ENCODE measurements at places on chromosomes 7 and 10.
A peak's percentile ranks its signal among the peaks of the same experiment; 100 is the strongest.

DNA sequence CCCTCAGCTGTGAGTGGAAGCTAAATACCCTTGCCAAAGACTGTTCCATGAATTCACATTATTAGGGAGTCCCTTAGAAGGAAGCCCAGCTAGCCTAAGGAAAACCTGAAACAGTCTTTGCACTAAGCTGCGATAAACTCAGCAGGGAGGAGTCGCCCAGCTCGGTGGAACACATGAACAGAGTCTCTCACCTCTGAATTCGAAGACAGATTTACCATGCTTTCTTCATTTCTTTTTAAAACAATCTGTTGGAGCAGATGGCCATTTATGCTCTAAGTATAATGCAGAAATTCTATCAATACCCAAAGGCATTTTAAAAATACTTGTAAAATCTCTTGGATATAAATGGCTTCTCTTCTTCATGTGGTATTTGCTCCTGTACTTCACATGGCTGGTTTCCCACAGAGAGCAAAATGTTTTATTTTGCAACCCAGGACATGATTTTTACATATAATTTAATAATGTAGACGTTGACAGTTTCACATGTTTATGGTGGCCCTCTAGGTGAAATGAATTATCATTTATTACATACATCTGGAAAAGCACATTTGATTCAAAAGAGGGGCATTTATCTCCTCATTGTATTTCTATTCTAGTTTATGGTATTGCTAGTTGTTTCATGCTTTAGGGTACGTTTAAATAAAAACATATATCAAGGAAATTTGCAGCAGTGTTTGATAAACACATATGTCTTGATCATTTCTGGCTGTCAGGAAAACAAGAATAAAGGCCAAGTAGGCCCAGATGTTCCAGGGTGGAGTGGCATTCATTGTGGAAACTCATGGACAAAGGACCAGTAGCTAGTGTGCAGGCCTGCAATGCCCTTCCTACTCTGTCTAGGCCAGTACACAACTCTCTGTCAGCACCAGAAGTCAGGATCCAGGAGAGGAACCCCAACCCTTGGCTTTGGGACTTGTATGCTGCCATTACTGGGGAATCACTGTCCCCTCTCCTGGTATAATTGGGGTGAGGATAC, 52.2 kb downstream of the LRGUK start:
- no peak for DNase-seq

DNA sequence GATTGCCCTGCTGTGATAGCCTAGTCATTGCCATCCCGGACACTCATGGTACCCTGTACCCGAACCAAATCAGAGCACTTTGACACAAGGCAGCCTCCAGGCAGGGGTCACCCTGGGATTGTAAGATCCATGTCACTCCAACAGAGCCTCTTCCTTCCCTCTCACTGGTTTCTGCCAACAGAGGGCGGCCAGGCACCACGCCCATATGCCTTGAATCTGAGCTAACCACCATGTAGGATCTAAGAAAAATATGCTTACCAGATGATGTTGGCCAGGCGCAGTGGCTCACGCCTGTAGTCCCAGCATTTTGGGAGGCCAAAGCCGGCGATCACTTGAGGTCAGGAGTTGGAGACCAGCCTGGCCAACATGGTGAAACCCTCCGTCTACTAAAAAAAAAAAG, 389.2 kb upstream of the KLF6 start:
- no peak for DNase-seq

DNA sequence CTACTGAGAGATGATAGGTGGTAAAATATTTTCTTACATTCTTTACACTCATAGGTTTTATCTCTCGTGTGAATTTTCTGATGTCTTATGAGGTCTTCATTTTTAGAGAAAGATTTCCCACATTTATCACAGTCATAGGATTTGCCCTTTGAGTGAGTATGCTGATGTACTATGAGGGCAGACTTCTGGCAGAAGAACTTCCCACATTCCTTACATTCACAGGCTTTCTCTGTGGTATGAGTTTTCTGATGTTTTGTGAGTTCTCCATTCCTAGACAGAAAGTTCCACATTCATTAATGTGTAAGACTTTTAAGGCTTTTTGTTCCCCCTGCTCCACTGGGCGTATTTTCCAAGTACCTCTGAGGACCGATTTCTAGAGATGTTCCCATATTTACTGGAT, 23.5 kb downstream of the ZNF25 start:
- no peak for DNase-seq

- DNase-seq, result no peak
Observed at GRCh38 chr7:69677054-69677852, 79.0 kb downstream of the AUTS2 start.

- DNase-seq, result no peak
Observed at GRCh38 chr7:142383841-142384492, 126.1 kb upstream of the PRSS58 start.

- DNase-seq, result no peak
Observed at GRCh38 chr7:54917613-54918391, 101.0 kb upstream of the EGFR start.

DNA sequence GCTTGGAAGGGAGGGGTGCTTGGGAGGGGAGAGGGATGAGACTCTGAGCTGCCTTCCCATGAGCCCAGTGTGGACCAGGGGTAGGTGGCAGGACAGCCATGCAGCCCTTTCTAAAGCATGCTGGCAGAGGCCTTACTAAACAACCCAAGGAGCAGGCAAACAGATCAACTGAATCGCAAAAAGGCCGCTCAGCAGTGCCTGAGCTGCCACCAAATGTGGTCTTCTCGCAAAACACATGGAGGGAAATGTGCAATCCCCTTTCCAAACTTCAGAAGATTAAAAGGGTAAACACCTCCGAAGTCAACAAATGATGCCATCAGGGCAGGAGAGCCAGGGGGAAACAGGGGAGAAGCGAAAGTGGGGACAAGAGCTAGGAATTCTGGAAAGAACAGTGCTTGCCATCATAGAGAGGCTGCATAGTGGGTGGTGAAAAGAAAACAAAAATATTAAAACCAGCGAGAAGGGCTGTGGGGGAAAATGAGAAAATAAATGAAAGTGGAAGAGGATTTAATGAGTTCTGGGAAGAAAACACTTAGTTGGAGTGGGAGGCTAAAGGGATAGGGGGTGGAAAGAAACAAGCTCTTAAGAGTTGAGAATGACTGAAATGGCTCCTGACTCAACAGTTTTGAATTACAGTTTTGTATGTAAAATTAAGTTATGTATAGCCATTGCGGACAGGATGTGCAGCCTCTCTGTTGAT, 62.2 kb upstream of the ZNF32 start:
- no peak for DNase-seq

DNA sequence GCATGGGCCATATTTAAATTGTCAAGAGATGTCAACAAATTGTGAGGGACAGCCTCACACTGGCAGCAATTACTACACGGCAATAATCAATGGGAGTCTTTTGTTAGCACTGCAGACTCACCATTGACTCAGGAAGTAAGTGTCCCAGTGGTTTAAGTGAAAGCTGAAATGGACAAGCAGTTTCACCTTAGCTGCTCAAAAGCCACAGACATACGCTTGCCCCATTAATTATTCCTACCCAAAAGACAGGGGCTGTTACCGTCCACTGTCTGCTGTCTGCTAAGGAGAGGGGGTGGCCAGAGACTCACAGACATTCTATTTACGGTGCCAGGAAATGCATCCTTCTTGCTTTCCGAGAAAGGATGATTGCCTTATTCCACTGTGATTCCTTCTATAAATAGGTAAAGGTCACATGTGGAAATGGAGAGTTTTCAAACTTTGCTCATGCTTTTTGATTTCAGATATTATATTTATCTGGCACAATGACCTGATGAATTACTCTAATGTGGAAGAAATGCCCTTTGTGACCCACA, 309.7 kb upstream of the NFE2L3 start:
- no peak for DNase-seq

GRCh38 chr10:27312854-27313253, 72.3 kb upstream of the ACBD5 start:
- DNase-seq, result no peak

DNA sequence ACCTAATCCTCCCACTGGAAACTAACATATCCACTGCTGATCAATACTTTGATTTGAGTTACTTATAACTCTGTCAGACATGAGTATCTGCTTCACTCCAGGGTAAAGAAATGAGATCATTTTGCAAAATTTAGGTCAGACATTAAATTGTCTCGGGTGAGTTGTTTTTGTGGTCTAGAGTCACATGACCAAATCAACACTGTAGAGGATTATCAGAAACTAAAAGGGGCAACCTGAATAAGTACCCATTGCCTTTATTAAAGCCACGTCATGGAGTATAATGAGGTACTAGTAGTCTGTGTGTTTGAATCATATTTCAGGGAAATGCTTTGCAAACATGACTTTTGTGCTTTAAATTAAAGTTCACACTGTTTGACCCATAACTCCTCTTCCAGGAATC, 107.7 kb upstream of the ADO start:
- no peak for DNase-seq

- peak; percentile 85 for DNase-seq
Observed at GRCh38 chr10:100286051-100287033, at the start of gene BLOC1S2. Gene BLOC1S2 (minus strand): TSS chr10:100286680. CDS start chr10:100286659, 21 bp downstream.

- DNase-seq, result no peak
Observed at GRCh38 chr7:47392241-47392759, 189.6 kb downstream of the TNS3 start.

DNA sequence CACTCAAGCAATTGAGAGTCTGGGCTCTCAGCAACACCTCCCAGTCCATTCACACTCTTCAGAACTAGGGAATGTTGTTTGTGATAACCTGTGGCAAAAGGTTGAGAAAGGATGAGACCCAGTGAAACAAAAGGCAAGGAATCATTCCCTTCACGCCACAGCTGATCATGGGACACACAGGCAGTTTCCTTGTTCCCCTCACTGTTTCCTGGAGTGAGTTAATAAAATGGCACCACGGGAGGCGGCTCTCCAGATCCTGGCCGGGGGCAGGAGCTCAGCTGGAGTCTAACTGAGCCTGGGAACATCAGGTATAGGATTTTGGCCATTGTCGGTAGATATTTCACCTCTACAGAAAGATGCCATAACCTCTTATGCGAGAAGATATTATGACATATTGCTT, 107.3 kb upstream of the FAM171A1 start:
- DNase-seq, result no peak

DNA sequence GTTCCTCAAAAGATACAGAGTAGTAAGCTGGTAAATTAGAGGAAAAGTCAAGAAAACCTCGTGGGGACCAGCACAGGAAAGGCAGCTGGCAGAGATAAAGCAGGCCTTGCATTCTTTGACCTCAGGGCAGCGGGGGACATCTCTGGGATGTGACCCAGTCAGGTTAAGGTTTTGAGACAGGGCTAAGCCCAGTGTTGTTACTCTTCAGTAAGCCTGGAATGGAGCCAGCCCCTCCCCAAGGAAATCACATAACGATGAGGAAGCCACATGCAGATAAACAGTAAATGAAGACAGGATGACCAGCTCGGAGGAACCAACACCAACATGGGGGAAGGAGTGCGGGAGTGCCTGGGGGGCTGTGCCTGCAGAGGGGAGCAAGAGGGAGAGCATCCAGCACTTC, 99.6 kb downstream of the JAZF1 start:
- no peak for DNase-seq

DNA sequence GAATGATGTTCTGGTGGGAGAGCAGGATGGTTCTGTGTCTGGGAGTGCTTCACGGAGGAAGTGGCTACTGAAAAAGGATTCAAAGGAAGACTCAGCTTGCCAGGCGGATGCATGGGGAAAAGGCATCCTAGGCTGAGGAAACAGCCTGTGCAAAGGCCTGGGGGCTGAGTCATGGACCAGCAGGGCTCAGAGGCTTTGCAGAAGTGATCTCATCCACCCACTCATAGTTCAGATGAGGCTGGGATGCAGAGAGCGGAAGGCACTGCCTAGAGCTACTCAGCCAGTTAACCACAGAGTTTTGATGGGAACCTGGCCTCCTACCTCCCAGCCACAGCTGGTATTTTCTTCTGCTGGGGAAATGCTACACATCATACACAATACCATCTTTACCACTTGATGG, 15.8 kb upstream of the ADAMTS14 start:
- no peak for DNase-seq

GRCh38 chr7:8442814-8443304, 9.4 kb downstream of the NXPH1 start:
- peak; percentile 37 for DNase-seq

DNA sequence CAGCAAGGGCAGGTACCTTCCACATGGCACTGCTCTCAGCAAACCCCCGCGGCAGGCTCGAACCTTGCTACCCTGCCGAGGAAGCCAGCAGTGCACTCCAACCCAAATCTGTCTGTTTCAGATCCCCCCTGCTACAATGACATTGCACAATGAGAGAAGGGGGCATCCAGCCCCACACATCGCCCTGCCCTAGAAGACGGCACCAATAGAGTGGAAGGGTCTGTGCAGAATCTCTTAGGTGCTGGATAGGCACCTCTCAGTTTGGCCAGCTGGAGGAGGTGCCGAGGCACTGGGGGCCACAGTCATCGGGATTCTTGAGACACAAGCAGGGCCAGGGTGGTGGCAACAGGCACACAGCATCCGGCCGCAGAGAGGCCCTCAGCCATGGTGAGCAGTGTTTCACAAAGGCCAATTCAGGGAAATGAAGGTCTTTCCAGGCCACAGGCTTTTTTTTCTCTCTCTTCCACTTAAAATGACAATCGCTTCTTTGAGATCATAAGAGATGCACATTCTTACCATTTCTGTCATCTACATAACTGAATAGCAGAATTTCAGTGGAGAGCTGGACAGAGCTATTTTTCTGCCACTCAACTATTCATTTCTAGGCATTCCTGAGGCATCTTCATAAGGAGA, 281.3 kb downstream of the TNS3 start:
- DNase-seq, result no peak

GRCh38 chr10:103609231-103610082, 116.0 kb downstream of the NEURL1 start:
- DNase-seq, result no peak

DNA sequence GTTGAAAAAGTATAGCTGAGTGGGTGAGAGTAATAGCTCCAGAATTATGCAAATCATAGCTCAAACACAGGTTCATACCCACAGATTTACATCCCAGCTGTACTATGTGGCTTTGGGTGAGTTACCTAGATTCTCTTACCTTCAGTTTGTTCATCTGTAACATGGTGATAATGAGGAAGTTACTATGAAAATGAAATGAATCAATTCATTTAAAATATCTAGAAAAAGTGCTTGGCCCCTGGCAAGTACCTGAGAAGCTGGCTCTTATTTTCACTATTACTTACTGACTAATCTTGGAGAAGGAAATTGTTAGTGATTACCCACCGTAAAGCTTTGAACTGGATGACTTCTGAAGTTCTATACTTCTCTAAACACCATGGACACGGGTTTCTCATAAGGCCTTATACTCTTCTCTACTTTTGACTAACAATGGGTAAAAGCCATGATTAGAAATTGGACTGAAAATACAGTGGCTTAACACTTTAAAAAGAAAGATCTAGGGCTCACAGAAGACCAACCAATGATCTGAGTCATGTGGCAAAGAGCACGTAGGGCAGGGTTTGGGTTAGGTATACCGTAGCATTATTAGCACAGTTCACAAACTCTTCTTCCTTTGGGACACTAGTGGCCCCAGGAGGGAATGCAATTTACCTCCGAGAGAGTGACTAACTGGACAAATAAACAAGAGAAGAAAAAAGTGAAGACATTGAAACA, 149.2 kb downstream of the PLPP4 start:
- DNase-seq, result no peak

- DNase-seq, result no peak
Observed at GRCh38 chr7:46099076-46099475, 178.0 kb upstream of the IGFBP3 start.
